ENCODE measurements at places on chromosomes 2 and 18.

- no peak for DNase-seq
Measured at GRCh38 chr2:128261245-128262128, 57.2 kb downstream of the HS6ST1 start.

DNA sequence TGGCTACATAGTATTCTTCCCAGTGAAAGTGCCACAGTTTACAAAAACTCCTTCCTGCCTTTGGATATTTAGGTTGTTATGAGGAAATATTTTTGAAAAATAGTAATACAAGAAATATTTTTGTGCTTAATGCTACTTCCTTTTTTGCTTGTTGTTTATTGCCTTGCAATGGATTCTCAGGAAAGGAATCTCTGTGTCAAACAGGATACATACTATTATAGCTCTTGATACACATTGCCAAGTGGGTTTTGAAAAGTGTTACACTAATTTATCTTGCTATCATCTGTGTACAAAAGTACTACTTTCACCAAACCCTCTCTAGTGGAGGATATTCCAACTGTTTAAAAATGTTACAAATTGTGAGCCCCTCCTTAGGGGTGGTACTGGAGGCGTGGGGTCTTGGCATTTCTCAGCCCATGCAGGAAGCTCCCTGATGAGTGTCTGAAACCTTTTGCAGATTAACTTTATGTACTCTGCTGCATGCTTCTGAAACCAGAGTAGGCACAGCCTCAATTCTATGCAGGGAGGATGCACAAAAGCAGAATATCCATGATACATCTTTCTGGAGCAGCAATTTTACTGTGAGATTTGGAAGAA, 54.5 kb downstream of the EVA1A start:
- no peak for DNase-seq

DNA sequence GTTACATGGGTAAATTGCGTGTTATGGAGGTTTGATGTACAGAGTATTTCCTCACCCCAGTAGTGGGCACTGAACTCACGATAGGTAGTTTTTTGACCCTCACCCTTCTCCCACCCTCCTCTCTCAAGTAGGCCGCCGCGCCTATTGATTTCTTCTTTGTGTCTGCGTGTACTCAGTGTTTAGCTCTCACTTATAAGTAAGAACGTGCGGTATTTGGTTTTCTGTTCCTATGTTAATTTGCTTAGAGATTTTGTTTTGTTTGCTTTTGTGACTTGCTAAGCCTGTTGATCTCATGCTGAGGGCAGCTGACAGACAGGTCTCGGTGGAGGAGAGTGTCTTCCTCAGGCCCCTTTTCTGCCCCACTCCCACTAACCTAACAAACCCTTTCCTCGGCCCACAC, 36.2 kb downstream of the ACOXL start:
- DNase-seq: no peak

GRCh38 chr2:107687073-107687472, 139.6 kb upstream of the RGPD4 start:
- DNase-seq: no peak

DNA sequence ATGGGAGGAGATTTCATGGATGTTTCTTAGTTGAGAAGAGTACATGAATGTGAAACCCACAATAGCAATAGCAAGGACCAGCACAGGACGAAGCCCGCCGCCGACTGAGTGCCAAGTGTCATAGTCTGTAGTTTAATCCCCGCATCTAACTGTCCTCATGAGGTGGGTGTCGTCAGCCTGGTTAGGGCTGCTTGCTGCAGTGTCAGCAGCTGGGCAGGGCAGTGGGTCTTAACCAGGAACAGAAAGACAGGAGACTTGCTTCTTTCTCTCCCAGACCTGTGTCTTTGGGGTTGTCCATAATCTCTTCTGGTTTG, 146.6 kb downstream of the VAPA start:
- no peak for DNase-seq

- DNase-seq: peak; percentile 75
Measured at GRCh38 chr18:12998332-12999060, 7.3 kb downstream of the CEP192 start.

- DNase-seq: no peak
Measured at GRCh38 chr2:133362061-133362476, 206.2 kb downstream of the NCKAP5 start.

DNA sequence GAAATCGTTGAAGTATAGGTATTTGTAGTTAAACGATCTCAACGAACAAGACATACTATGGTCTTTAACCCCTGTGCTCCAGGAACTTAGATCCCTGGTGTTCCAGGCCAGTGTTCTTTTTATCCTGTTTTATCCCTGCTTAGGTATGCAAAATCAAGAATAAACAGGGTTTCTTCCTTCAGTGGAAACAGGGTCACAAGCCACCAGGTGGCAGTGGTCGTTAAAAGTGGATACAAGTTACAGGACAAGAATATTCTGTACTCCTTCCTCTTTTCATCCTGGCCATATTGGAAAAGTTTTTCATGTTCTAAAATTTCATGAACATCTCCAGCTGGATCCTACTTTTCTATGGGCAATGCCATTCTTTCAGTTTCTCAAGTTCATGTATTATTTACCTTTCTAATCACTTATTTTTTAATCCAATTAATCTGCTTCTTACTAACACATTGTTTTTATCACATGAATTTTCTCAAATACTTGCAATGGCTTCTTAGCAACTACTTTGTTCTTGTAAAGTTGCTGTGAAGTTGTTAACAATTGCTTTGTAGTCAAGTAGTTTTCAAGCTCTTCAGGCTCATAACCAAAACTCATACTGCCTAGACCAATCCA, 16.4 kb upstream of the HNMT start:
- DNase-seq: peak; percentile 13

DNA sequence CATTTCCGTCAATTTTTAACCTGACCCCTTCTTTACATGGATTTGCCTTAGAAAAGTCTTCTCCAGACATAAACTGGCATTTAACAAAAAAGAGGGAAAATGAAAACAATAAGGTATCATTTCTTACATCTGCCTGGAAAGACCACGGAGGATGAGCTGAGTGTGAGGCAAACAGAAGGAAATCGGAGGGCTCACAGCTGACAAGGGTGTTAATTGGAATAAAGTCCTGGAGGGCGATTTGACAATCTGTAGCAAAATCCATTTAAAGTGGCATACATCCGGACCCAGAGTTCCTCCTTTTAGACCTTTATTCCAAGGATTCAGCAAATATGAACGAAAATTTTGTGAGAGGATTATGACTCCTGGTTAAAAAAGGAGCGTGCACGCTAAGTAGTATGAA, 179.7 kb upstream of the COPS8 start:
- no peak for DNase-seq

- no peak for DNase-seq
Measured at GRCh38 chr2:121018136-121019061, 266.6 kb downstream of the TFCP2L1 start.

GRCh38 chr2:73830871-73831401, 2.2 kb downstream of the STAMBP start:
- DNase-seq: peak; percentile 77

DNA sequence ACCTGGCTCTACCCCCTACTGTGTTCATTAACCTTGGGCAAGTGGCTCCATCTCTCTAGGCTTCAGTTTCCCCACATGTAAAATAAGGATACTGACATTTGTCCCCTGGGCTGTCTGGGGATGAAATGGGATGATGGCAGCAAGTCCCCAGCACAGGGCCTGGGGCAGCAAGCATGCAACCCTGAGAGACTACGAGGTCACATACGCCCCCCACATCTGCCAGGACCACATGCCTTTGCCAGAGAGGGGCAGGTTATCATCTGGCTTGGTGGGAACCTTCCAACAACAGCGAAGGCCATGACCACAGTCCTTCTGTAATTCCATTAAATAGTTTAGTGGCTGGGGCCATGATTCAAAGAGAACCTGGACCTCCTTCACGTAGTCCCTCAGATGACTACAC, 145.9 kb upstream of the REV1 start:
- no peak for DNase-seq

GRCh38 chr2:169997140-169997887, 170.1 kb downstream of the UBR3 start:
- DNase-seq: no peak

DNA sequence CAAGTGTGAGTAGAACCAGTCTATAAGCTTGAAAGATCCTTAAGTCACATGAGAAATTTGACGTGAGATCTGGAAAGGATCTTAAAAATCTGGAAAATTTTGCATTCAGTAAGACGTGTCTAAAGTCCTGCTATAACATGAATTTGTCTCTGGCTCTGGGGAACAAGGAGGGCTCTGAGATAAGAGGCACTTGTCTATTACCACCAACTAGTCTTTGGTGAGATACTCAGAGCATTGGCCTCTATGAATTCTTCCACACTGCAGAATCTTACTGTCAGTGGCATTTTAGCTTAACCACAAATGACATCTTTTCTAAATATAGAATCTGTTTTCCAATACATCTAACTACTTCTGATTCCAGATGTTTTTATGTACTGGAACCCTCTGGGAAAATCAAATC, 1504.5 kb downstream of the DPP10 start:
- DNase-seq: no peak

DNA sequence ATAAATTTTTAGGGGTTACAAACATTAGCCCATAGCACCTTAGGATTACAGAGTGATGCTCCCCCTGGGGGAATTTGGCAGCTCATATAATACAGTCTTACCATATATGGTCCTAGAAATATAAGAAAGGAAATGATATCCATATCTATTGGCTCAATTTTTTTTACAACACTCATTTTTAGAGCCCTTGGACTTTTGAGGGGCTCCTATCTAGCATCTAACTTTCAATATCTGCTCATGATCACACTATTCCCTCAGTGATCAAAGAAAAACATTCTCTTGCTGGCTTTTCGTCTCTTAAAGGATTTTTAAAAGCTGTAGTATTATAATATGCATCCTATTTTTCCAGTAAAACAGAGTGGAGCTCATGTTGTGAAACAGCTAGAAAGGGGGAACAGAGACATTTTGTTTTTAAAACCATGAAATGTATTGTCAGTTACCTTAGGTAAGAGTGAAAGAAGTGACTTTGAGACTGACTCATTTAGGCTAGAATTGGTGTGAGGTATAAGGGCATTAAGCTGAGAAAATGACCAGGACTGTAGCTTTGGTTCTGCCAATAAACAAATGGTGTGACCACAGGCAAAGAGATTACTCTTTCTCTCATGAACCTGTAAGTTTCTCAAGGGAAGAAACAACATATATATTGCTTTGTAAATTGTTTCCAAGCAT, 65.8 kb downstream of the ALPK2 start:
- no peak for DNase-seq

GRCh38 chr18:9730786-9731185, 22.7 kb downstream of the RAB31 start:
- DNase-seq: no peak

GRCh38 chr2:200028998-200029397, 73.6 kb downstream of the MAIP1 start:
- no peak for DNase-seq

- DNase-seq: no peak
Measured at GRCh38 chr2:225416616-225417367, 17.3 kb downstream of the NYAP2 start.

DNA sequence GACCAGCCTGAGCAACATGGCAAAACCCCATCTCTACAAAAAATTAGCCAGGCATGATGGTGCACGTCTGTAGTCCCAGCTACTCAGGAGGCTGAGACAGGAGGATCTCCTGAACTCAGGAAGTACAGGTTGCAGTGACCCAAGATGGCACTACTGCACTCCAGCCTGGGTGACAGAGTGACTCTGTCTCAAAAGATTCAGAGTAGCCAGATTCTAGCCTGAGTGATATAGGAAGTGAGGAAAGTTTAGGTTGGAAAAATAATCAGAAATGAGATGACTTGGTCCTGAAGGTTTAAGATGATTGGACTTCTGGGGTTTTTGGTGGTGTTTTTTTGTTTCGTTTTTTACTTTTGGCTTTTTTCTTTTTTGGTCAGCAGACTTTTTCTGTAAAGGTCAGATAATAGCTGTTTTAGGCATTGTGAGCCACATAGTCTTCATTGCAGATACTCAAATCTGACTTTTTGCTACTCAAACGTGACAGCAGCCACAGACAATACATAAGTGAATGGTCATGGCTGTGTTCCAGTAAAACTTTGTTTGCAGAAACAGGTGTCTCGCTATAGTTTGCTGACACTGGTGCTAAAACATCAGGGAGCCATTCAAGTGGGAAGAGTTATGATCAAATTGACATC, 104.1 kb upstream of the UBXN4 start:
- DNase-seq: peak; percentile 29

DNA sequence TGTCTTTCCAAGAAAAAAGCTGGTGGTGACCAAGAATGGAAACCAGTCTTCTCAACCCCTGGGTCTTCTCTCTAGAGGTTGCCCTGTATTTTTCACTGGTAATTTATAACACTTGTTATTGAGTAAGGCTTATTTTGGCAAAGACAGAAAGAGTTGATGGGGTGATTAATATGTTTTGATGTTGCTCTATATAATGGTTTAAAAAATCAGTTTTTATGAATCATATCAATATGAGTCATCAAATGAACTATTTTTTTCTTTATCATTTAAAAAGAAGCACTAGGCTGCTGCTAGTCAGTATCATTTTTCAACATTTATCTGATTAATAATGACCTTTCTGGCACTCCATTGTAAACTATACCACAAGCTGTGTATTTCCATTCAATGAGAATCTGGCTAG, 1142.2 kb downstream of the LRP1B start:
- no peak for DNase-seq

- no peak for DNase-seq
Measured at GRCh38 chr2:16050908-16051489, 110.6 kb downstream of the MYCN start.

- no peak for DNase-seq
Measured at GRCh38 chr2:161947836-161948235, 126.2 kb downstream of the DPP4 start.

GRCh38 chr2:5749347-5749746, 57.2 kb downstream of the SOX11 start:
- DNase-seq: no peak

DNA sequence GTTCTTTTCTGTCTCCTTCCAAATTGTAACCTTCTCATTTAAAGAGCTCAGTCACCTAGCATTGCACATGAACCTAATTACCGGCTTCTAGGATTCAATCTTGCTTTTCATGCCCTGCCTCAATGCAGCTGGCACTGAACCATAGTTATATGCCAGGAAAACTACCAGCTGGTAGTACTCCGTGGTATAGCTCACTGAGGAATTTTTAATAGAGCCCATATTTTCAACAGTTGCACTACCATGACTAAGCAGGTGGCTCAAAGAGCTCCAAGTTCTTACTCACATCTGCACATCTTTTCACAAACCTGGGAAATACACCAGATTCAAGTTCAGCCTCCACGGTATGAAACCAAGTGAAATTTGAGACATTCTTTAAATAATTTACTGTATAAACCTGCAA, 363.5 kb downstream of the GRB14 start:
- no peak for DNase-seq

- DNase-seq: no peak
Measured at GRCh38 chr18:32735781-32736180, 37.0 kb downstream of the KLHL14 start.

GRCh38 chr2:224257156-224257555, 144.8 kb downstream of the FAM124B start:
- DNase-seq: no peak

Measured in activated CD4-positive, alpha-beta T cell treated with anti-CD3 and anti-CD28 coated beads, Interleukin-2, Interleukin-6, amounts not matched to agents 100 ng/mL and 50 ng/mL, durations not matched to agents 16 hours and 8 hours (primary cell).